ENCODE measurements at places on chromosomes 16 and 17.

- DNase-seq = no peak
Observed at GRCh38 chr17:21174186-21174585, 39.8 kb downstream of the TMEM11 start.

DNA sequence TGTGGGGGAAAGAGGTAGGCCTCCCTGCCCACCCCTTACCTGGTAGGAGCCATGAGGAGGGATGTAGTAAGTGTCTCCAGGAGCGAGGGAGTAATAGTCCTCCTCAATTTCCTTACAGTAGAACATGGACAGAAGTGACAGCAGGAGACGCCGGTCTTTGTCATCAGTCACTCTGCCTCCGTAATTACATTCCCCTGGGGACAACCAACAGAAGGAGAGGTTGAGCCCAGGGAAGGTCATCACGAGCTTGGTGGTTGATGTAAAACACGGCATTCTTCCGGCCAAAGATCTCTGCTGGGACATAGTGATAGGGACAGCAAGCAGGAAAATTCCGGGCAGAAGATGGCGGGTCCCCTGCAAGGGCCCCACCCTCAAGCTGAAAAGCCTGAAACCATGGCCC lies 47.9 kb downstream of the LYRM1 start:
- no peak for DNase-seq

DNA sequence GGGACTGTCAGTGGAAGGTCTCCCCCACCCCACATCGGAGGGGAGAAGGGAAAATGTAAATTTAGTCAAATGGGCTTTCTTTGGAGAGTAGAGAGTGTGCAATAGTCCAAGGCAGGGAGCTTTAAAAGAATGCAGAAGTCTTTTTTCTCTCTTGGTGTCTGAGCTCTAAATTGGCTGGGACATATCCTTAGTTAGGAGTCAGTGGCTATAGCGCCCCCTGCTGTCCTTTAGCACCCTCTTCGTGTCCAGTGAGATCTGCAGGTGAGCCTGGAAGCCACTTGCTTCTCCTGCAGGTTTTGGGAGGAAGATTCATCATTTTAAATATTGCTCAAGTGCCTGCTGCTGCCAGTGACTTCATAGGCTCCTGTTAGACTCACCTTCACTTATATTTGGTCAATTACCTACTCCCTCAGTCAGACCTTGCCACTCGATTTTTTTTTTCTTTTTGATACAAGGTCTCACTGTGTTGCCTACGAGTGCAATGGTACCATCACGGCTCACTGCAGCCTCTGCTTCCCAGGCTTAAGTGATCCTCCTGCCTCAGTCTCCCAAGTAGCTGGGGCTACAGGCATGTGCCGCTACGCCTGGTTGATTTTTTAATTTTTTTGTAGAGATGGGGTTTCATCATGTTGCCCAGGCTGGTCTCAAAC lies 174.8 kb downstream of the PRKCB start:
- no peak for DNase-seq

DNA sequence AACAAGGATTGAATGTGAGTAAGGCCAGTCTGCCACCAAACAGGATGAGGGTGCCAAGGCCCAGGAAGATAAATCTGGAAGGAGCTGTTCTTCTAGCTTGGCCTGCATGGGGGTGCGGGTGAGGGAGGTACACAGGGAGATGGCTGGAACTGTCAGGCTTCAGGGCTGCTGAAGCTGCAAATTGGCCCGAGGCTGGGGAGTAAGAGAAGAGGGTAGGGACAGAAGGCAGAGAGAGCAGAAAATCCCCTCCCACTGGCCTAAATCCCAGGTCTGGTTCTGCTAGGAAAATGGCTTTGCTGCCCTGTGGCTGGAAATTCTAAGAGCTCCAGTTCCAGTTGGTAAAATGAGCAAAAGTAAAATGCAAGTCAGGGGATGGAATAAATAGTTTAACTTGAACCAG lies 87.9 kb downstream of the CCDC182 start:
- no peak for DNase-seq

- DNase-seq = no peak
Observed at GRCh38 chr16:23848958-23849357, 13.2 kb downstream of the PRKCB start.

DNA sequence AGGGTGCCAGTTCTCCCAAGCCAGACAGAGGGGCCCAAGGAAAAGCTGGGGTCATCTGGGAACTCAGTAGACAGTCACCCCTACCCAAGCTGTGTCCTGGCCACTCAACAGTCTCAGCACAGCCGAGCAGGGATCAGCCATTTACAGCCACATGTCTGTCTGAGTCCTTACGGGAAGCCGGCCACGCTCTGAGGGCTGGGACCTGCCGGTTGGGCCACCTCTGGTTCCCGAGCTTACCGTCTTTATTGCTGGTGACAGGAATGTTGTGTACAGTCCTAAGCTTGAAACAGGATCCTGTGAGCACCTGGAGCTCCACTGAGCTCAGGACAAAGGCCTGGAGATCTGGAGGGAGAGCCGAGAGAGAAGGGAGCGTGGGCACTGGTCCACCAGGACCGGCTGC lies 59.8 kb downstream of the TIMM22 start:
- DNase-seq = no peak

- DNase-seq = peak; percentile 54
Observed at GRCh38 chr17:74527081-74527480, 4.2 kb downstream of the CD300LB start.

- no peak for DNase-seq
Observed at GRCh38 chr16:68991075-68991474, 114.4 kb upstream of the HAS3 start.

DNA sequence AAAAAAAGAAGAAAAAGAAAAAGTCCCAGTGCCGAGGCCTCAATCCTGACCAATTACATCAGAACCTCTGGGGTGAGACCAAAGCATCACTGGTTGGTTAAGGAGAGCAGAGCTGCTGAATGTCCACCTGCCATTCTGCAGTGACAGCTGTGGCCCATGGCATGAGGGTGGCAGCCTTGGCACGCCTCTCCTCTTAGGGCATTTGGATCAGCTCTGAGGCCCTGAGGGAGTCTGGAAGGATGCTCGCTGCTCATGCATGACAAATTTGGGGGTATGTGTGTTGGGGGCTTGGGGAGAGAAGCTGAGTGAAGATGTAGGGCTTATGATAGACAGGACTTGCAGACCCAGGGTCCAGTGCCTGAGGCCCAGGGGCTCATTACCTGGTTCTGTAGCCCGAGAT lies 26.3 kb downstream of the MYLK3 start:
- DNase-seq = no peak

- DNase-seq = no peak
Observed at GRCh38 chr17:50953831-50954601, 87.9 kb upstream of the TOB1 start.

- peak; percentile 89 for DNase-seq
Observed at GRCh38 chr17:55433629-55434422, 12.2 kb upstream of the MMD start.

- no peak for DNase-seq
Observed at GRCh38 chr16:873889-874288, 73.4 kb upstream of the GNG13 start.

GRCh38 chr16:55494994-55495421 lies 13.9 kb upstream of the LPCAT2 start:
- DNase-seq = peak; percentile 88

GRCh38 chr16:30049871-30050270 lies 15.7 kb upstream of the ALDOA start:
- no peak for DNase-seq

DNA sequence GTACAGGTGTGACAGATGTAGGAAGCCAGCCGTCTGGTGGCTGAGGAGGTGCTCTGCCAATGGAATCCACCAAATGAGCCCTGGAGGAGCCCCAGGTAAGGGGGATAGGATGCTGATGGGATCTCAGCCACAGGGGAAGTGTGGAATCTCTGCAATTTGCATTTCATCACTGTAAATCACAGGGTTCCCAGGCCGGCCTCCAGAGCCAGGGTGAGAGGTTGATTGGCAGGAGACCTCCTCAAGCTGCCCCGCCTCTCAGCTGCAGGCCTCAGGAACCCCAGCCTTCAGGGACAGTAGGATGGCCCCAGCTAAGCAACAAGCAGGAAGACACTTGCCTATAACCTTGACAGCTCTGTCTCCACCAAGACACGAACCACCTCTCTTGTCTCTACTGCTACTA lies 39.4 kb downstream of the RTN4RL1 start:
- DNase-seq = no peak

GRCh38 chr17:49676276-49676868 lies 1.5 kb downstream of the SPOP start:
- DNase-seq = no peak

DNA sequence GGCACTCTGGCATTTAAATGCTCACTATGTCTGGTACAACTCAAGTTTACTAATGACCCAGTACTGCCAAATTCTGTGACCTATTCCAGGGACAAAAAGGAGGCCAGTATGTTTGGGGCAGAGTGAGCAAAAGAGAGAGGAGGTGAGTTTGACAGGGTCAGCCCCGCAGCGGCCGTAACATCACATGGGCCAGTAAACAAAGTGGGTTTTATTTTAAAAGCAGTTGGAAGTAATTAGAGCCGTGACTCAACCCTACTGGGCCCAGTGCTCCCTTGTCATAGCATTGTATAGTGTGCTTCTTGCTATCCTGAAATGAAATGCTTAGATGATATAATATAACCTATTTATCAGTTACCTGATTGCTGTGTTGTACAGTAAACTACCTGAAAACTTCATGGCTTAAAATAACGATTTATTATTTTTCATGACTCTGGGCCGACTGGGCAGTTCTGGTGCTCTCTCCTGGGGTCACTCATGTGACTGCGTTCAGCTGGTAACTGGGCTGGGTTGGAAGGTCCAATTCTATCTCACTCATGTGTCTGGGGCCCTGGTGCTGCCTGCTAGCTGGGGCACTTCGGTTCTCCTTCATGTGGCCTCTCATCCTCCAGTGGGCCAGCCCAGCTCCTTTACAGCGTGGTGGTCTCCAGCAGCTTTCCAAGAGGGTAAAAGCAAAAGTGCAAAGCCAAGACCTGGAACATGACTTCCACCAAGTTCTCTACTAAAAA lies 27.4 kb downstream of the IQCK start:
- DNase-seq = no peak

DNA sequence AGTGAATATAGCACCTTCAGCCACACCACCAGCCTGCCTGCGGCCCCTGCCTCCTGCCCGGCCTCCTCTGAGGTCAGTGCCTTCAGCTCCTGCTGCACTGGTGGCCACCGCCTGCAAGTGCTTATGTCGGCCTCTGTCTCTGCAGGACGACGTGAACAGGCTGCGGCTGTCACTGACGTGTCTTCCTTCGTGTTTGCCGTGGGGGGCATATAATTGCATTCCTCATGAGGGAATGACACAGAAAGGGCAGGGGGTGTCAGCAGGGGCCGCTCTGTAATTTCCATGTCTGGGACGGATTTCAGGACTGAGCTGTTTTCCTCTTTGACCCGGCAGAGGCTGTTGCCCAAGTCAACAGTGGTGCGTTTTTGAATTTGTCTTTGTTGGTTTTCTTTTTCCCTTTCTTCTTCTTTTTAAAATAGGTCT lies 28.5 kb downstream of the CMIP start:
- DNase-seq = no peak

- no peak for DNase-seq
Observed at GRCh38 chr16:66154801-66155200, 211.7 kb upstream of the CDH5 start.

DNA sequence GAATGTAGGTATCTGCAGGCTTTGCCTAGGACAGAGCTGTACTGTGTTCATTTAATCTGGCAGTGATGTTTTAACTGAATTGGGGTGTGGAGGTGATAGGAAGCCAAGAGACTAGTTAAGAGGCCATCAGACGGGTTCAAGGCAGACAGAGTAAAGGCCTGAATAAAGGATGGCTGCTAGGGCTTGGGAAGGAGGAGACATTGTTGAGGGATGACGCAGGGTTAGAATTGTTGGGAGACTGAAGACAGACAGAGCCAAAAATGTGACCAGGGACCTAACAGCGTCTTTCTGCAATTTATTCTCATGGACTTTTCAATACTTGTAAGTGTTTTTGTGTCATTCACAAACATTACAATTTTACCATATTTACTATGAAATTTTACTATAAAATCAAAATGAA lies 48.6 kb upstream of the MYH10 start:
- DNase-seq = no peak

DNA sequence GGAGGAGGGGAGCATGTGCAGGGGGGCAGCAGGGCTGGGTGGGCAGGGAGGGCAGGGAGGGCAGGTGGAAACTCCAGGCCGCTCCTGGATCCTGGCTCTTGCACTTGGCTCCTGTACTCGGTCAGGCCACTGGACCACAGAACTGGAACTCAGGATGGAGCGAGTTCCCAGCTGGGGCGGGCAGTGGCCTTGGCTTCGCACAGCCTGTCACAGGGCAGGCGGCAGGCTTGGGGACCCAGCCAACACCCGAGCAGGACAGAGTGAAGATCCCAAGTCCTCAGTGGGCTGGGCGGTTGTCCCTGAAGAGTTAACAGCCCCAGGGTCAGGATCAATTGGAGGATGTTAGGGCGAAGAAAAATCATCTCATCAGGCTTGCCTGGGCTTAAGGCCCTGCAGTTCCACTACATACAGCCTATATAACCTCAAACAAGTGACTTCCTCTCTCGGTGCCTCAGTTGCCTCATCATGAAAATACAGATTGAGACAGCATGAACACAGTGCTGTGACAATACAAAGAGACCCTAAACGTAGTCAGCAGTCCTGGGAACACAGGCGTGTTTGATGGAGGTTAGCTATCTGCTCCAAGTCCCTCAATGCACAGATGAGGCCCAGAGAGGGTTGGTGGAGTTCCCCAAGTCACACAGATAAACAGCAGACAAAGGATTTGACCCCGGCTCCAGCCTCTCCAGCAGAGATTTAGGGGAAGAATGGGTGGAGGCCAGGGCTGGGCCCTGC lies 21.9 kb downstream of the ZNF423 start:
- no peak for DNase-seq

DNA sequence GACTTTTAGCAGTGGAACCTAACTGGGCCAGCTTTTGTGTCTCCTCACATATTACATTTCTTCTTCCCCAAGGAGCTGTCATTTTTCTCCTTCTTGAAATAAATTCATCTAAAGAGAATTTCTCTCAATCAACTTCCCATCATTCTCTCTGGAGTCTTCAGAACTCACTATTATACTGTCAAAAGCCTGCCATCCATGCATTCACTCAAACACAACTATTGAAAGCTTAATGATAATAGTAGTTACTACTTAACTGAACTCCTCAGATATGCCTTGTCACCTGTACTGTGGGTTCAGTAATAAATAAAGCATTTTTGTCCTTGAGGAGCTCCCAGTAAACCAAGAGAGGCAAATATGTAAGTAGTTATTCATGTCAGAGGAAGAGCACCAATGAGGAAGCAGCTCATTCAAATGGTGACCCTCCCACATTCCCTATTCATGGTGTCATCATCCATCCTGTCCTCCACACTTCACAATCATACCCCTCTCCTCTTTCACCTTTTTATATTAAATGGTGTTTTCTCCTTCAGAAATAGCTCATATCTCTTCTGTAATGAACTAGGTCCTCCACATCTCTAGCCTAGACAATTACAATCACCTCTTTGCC lies 162.6 kb downstream of the CA10 start:
- no peak for DNase-seq

- no peak for DNase-seq
Observed at GRCh38 chr17:34827008-34827407, 134.3 kb downstream of the CCT6B start.

- no peak for DNase-seq
Observed at GRCh38 chr17:41520821-41521521, 2.3 kb upstream of the KRT15 start.
